ENCODE measurements at places on chromosomes 16 and 17.

DNA sequence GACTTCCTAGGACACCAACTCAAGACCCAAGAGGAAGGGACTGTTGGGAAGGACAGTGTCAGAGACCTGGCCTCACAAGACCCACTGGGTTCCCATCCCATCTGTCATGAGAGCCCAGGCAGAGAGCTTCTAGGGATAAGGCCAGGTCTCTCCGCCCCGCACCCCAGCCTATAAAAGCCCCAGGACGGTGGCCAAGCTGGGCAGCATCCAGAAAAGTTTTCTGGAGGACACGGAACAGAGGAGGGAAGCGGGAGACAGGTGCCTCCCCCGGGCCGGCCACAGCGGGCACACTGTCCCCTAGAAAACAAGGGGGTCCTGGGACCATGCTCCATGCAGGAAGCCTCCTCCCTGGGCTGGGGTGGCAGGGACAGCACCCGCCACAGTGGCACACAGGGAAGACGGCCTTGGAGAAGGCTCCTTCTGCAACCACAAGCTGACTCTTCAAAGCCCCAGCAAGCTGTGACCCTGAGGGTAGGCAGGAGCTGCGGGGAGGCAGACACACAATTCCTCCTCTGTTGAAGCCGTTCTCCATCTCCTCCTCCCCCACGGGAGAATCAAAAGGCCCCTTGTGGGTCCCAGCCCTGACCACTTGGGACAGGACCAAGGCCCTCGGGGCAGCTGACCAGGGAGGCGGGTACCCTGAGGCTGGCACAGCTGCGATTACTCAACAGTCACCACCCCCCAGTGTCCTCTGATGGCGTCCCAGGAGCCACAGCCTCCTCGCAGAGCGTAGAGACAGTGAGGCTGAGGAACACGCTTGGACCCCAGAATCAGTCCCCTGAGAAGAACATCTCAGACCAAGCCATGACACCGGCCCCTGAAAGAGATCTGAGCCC is 26.1 kb downstream of the TRPV3 start:
- no peak for DNase-seq

- DNase-seq: no peak
Observed at GRCh38 chr17:81159611-81160265, 5.6 kb upstream of the PVALEF start.

DNA sequence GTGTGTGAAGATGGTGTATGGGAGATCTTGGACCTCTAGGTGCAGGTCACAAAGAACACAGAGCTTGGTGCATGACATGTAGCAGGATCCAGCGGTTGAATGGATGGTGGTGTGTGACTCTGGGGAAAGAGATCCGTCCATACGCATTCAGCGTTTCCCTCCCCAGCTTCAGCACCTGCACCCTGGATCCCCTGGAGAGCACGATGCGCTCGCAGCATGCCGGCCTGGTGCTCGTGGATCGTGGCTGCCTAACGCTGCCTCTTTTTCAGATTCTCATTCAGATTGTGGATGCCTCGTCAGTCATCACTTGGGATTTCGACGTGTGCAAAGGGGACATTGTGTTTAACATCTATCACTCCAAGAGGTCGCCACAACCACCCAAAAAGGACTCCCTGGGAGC is 70.9 kb downstream of the SEC14L1 start:
- DNase-seq: no peak

- DNase-seq: no peak
Observed at GRCh38 chr16:336269-336668, 16.3 kb downstream of the AXIN1 start.

- no peak for DNase-seq
Observed at GRCh38 chr16:87721622-87722585, 43.9 kb downstream of the KLHDC4 start.

GRCh38 chr17:75301049-75301448 is 11.8 kb upstream of the SLC25A19 start:
- DNase-seq: no peak

GRCh38 chr16:53673189-53673588 is 30.5 kb downstream of the RPGRIP1L start:
- DNase-seq: no peak

GRCh38 chr17:41824086-41824485 is 11.3 kb downstream of the FKBP10 start:
- no peak for DNase-seq

DNA sequence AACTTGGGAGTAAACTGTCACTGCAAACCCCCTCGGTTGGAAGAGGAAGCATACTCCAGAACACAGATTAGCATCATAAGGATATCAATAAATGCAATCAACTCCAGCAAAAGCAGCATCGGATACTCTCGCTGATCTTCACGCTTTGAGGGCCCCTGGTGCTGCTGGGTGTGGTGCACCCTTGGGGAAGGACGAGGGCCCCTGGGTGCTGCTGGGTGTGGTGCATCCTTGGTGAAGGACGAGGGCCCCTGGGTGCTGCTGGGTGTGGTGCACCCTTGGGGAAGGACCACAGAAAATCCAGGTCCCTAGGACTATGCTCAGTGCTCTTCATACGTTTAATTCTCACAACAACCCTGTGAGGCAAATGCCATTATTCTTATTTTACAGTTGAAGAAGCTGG is 54.2 kb downstream of the VPS53 start:
- no peak for DNase-seq

DNA sequence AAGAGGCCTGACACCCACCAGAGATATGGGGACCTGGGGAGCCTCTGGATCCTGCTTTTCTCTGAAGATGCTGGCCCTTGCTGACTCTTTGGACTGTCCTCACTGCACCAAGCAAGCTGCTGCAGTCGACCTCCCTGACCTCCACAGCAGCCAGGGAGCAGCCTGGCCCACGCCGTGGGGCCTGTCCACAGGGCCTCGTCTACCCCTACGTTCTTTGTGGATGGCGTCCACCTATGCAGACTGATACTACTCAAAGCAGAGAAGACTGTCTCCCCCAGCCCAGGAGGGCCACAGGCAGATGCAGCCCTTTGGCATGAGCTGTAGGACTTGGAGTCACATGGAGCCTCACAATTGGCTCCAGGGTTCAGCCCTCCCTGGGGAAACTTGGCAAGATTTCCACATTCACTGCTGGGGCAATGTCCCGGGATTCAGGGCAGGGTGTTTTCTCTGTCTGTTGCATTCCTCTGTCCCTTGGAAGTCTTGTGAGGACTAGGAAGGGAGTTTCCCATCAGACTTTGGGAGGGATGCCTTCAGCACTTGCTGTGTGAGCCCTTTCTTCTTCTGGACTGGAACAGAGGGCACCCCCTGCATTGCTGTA is 152.2 kb downstream of the NTN1 start:
- no peak for DNase-seq

GRCh38 chr17:68748381-68748780 is 147.2 kb upstream of the FAM20A start:
- DNase-seq: no peak

- DNase-seq: no peak
Observed at GRCh38 chr16:24440306-24440705, 99.1 kb upstream of the RBBP6 start.

DNA sequence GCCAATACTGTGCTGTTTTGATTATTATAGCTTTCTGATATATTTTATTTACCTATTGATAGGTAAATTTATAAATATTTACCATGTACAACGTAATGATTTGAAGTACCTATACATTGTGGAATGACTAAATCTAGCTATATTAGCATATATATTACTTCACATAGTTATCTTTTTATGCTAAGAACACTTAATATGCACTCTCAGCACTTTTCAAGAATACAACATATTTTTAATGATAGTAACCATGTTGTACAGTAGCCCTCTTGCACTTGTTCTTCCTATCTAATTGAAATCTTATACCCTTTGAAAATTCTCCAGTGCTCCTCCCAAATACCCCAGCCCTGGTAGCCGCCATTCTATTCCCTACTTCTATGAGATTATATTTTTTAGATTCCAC is 604.0 kb upstream of the KIF2B start:
- DNase-seq: no peak

- DNase-seq: no peak
Observed at GRCh38 chr16:88818575-88818874, 6.8 kb upstream of the APRT start.

- no peak for DNase-seq
Observed at GRCh38 chr17:20281860-20282259, 185.5 kb downstream of the LGALS9B start.

DNA sequence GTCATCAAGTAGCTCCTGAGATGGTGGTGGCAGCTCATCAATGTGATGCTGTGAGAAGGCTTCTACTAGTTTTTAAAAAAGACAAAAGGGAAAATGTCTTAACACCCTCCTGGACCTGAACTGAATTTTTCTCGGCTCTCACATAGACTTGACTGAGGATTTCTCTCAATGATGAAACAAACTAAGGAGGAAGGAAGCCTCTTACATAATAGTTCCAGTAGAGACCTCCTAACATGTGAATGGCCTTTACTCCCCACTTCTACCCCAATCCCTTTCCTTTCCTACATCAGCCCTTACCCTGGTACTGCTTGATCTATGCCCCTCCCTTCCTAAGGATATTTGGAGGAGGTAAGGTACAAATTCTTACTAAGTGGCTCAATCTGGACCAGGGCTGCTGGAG is 54.8 kb upstream of the MTMR4 start:
- DNase-seq: no peak

- DNase-seq: no peak
Observed at GRCh38 chr17:66275651-66276050, 26.8 kb upstream of the PRKCA start.

- no peak for DNase-seq
Observed at GRCh38 chr17:46978489-46979146, 435 bp downstream of the RPRML start.

DNA sequence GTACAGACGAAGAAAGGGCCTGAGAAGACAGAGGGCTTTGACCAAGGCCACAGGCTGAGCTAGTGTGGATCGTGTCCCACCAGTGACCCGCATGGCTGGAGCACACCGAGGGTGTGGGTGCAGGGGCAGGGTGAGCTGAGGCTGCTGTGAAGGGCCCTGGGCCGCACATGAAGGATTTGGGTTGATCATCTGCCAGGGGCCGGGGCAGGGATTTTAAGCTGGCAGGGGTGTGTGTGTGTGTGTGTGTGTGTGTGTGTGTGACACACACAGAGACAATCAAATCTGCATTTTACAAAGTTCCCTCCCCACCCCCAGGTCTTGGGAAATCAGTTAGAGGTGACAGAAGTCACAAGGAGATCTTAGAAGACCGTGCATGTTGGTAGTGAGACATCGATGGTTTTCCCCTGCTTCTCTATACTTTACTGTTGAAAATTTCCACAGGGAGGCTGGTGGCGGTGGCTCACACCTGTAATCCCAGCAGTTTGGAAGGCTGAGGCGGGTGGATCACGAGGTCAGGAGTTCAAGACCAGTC is 65.2 kb downstream of the SRCIN1 start:
- no peak for DNase-seq

DNA sequence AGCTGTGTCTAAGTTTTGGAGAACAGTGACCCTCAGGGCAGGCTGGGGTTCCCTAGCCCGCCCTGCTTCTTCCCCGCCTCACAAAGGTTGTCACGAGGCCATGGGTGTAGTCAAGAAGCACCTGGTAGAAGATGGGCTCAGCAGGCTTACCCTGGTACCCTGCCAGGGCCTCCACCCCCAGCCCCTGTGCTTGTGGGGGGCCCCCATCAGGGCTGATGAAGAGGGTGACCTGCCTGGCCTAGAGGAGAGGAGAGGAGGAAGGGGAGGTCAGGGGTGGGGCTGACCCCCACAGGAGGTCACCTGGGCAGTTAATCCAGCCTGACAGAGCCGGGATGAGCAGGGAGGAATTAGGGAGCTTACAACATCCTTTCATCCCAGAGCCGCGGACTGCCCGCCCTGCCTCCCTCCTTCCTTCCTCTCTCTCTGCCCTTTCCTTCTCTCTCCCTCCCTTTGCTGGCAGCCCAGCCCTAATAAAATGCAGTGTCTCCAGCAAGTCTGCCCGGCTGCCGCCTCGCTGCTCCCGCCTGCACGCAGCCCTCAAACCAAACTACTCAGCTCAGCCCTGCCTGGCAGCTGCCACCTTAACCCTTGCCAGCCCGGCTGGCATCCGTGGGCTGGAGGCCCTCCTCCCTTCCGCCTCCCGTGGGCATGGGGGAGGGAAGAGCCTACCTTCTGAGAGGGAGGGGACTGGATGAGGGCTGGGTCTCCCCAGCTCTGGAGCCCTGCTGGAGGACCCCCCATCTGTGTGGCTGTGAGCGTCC is 7.2 kb downstream of the DLX3 start:
- peak; percentile 37 for DNase-seq

- no peak for DNase-seq
Observed at GRCh38 chr17:16945136-16945482, 26.8 kb downstream of the TNFRSF13B start.

GRCh38 chr16:64589836-64590235 is 532.0 kb downstream of the CDH11 start:
- no peak for DNase-seq

- DNase-seq: no peak
Observed at GRCh38 chr17:16466407-16466806, 25.6 kb downstream of the LRRC75A start.

DNA sequence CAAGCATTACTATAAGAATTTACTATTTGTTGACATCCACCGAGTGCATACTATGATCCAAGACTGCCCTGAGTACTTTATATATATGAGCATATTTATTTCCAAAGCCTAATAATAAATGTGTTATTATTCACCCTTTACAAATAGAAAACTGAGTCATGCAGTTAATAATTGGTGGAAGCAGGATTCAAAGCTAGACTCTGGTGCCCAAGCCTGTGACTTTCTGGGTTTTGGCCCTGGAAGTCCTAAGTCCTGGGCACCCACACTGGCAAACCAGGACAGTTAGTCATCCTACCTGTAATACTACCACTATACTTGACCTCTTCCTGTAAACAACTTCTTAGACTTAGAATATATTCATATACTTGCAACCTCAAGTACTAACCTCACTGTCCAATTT is 257.4 kb upstream of the IRX5 start:
- no peak for DNase-seq

- no peak for DNase-seq
Observed at GRCh38 chr17:36068524-36068923, 4.5 kb downstream of the CCL18 start.

DNA sequence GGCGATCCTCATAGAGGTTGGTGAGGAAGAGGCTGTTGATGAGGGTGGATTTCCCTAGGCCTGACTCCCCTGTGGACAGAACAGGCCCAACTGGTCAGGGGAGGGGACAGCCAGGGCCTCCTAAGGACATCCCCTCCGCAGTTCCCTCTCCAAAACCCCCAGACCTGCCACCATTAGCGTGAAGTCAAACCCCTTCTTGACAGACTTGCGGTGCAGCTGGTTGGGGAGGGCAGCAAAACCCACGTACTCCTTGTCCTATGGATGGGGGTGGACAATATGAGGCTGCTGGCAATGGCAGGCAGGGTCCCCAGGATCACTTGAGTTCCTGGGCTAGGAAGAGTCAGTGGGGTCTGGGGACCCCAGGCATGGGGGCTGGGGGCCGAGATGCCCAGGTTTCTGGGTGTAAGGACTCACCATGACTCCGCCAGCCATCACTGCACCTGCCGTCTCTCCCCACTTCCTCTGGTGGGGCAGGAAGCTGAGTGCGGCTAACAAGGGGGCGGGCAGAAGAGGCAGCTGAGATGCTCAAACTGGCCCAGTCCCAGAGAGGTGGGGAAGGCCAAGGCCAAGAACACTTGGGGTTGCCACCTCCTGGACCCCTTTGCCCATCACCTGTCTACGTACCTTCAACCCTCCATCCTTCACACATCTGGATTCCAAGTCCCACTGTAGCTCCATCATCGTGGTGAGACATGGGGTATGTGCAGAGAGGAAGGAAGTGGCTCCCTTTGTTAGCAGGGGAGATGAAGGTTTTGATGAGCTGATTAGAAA is at the start of gene SEPTIN1:
Gene SEPTIN1 (minus strand): TSS at position 451 of the 771 bp plus-strand sequence. CDS start 19 bp downstream, at position 432.
- no peak for DNase-seq

GRCh38 chr16:30354423-30355143 is 525 bp downstream of the CD2BP2 start:
- DNase-seq: no peak
